ENCODE measurements at places on chromosomes 12 and 14.

DNA sequence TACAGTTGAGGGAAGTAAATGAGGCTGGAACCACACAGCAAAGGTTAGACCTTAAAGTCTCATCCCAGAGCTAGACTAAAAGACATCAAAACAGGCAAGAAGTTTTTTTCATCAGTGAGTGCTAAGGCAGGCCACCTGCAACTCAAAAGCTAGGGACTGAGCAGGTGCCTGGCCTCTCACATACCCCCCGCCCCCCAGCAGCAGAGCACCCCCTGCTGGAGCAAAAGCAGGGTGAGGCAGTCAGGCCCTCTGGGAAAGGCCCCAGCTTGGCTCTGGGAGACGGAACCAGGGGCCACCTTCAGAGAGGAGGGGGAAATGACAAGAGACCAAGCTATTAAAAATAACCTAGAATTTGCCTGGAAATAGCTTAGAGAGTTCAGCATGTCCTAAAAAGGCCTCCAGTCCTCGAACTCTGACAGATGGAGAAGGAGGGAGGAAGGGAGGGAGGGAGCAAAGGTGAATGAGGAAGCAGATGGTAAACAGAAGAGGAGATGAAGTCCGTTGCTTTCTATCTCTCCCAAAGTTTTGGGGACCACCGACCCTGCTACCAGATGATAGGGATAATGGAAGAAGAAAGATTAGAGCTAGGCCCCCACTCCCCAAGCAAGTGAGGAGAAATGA is 1.8 kb downstream of the ITGA7 start:
- peak; percentile 44 for DNase-seq

DNA sequence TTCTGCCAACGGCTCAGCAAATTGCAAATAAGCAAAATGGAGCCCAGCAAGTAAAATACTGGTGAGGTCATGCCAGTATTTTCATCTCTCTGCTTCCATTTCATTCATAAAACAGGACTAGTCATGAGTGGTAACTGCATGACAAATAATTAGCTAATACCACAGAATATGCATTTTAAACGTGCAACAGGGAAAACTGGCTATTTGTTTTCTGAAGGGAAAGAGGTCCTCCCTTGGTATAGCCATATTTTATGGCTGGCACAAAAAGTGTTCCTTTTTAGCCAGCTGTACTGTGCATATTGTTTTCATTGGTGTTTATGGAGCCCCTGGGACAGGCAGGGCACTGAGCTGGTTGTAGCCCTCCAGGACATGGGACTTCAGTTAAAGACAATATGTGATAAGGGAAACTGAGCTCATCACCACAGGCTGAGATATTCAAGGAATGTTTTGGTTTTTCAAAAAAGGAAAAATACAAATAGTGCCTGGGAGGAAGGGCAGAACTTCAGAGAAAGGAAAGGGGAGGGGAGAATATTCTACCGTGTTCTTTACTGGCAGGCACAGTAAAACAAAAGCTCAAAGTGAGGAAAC is 26.1 kb upstream of the FOXN3 start:
- DNase-seq, result no peak

DNA sequence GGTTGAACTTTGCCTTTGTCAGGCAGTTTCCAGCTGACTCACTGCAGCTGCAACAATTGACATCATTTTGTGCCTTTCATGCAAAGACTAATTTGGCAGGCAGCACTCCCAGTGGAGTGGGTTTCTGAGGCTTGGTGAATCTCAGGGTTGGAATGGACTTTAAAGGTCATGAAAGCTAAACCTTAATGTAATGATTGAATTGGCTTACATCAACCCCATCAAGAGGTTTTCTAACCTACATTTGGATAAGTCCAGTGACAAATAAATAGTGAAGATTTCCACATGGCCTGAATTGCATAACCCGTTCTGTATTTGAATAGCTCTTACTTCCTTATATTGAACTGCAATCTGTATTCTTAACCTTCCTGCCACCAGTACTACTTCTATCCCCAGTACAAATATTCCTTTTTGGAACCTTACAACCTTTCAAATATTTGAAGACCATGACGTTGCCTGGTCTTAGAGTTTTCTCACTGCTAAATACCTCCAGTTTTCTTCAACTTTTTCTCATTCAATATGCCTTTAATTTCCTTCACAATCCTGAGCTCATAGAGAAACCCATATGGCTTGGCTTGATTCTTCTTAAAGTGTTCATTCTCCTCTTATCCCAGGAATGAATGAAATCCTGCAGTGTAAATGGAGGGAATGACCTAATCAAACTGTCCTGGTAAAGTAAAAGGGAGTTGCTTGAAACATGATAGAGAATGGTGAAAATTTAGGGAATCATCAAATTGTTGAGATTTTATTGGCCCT is 168.1 kb upstream of the NOVA1 start:
- DNase-seq, result no peak

DNA sequence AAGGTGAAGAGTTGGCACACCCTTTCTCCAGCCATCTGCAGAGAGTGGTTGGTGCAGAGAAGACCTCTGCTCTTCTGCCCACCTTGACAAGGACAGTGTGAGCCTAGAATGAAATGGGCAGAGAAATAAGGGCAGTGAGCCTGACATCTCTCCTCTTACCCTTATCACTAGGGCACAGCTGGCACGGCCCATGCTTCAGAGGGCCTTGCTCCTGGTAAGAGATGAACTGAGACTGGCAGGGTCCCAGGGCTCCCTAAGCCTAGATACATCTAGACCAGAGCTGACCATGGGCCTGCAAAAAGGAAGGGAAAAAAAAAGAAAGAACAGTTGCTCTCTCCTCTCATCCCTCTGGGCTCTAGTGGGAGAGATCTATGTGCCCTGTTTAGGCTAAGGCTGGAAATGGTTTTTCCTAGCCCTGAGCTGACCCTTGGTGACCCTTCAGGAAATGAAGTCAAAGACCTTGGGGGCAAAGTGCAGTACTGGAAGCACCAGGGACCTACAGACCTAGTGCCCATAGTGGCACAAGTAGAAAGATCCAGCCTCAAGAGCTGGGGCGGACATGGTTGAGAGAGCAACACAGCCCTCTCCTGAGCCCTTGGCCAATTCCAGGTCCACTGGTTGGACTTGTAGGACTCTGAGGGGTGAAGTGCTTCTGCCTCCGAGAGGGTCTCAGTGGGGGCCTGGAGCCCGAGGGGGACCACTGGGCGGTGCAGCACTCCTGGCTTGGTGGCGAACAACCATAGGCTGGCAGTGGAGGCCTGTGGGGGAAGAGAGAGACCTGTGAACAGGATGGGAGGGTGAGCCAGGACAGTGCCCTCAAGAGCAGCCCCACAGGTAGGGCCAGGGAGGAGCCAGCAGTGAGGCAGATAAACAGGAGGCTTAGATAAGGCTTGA is 22.0 kb downstream of the PRPF40B start:
- peak; percentile 85 for DNase-seq

GRCh38 chr14:93862265-93862664 is 64.9 kb upstream of the FAM181A start:
- DNase-seq, result no peak

- DNase-seq, result no peak
Measured at GRCh38 chr14:24849471-24849870, 200.5 kb downstream of the STXBP6 start.

- no peak for DNase-seq
Measured at GRCh38 chr12:95386051-95386450, 87.9 kb upstream of the METAP2 start.

DNA sequence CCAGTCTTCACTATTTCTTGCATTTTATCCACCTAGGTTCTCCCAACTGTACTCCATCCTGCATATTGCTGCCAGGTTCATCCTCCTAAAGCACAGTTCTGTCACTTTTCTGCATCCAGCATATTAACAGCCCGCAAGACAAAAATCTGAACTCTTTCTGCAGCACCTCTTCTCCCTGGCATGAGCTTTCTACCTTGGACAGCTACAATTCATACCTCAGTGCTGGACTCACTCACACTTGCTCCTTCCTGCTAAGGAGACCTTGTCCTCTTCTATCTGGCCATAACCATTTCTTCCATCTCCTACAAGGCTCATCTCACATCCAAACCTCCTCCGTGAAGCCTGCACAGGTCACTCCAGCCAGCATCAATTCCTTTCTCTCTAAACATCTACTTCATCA is 170.1 kb upstream of the GRIP1 start:
- DNase-seq, result no peak

DNA sequence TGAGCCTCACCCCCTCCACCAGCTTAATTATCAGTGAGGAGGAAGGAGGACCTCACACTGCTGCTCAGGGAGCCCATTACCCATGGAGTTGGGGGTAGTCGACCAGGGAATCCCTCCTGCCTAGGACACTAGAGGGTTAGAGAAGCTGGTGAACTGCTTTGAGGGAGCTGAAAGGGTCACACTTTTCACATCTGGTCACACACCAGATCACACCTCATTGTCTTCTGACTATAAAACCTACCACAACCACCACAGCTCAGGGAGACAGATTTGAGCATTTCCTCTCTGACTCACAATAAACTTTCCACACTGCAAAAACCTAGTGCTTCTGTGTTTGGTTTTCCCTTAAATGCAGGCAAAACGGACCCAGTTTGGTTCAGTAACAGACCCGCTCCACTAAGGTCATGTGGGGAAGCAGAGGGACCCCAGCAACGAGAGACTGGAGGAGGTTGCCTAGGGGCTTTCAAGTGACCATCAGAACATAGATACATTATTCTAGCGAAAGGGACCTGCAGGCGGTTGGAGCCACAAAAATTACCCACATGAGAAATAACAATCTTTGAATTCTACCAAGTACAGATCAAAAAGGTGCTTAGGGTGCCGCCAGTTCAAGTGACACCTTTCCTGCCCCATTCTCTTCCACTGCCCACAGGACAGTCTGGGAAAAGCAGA is 151.4 kb upstream of the AVPR1A start:
- DNase-seq, result peak; percentile 20

DNA sequence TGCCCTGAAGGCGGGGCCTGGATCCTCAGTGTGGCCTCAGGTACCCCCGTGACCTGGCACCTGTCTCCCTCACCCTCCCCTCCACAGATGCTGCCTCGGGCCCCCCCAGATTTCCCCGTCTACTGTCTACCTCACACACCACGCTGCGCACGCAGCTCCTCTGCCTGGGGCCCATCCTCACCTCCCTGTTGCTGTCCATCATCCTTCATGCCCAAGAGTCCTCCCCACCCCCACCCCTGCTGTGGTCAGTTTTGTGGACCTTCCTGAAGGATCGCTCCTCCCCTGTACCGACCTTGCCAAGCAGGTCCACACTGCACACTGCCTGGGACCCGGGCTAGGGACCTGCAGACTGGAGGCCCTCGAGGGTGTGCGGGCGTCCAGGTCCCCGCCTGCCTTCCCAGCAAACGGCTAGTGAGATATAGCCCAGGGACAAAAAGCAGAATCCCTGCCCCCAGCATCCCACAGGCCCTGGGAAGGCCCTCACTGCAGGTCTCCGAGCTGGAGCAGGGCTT is 197.4 kb upstream of the DIO3 start:
- DNase-seq, result no peak

DNA sequence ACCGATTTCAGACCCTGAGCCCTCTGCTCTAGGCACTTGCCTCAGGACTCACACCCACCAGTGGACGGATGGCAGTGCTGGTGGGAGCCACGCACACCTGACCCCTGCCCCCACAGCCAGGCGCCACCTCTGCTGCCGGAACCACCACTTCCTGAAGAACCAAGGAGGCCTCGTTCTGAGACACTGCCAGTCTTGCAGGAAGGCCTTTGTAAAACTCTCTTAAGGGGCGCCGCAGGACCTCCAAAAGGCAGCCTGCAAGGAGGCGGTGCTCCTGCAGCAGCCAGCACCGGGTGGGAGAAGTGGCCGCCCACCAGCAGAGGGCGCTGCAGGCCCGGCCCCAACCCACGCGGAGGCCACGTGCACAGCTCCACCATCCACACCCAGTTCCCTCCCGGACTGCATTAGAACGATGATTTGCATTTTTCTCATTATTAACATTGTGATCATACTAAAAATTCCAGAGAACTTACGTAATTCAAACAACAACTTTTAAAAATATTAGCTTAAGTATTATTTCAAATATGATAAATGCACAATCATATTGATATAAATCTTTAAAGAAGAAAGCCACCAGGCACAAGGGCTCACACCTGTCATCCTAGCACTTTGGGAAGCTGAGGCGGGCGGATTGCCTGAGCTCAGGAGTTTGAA is 12.8 kb downstream of the STX2 start:
- DNase-seq, result peak; percentile 82

- peak; percentile 54 for DNase-seq
Measured at GRCh38 chr12:42143452-42144157, 1.1 kb downstream of the GXYLT1 start.

DNA sequence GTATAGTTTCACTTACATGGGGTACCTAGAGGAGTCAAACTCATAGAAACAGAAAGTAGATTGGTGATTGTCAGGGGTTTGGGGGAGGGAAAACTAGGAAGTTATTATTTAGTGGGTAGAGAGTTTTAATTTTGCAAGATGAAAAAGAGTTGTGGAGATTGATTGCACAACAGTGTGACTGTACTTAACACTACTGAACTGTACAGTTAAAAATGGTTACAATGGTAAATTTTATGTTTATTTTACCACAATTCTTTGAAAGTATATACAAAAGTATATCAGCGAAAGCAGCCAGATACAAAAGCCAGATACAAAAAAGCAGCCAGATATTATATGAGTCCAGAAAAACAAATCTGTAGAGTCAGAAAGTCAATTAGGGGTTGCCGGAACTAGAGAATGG is 247.6 kb downstream of the IPO8 start:
- no peak for DNase-seq

DNA sequence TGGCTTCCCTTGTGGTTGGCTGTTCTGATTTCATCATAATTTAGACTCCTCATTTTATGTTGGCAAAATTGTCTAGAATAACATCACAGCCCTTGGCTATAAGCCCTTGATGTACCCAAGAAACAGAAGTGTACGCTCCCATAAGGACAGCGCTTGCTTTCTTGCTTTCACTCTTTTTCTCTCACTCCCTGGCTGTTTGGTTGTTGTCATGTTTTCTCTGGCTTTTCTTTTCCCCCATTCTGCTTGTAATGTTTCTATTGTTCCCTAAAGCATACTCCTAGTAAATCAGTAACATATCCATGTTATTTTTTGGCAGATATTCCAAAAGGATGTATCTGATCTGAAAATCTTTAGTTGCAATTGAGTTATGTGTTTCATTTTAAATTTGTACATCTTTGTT is 530.5 kb downstream of the NOVA1 start:
- no peak for DNase-seq

DNA sequence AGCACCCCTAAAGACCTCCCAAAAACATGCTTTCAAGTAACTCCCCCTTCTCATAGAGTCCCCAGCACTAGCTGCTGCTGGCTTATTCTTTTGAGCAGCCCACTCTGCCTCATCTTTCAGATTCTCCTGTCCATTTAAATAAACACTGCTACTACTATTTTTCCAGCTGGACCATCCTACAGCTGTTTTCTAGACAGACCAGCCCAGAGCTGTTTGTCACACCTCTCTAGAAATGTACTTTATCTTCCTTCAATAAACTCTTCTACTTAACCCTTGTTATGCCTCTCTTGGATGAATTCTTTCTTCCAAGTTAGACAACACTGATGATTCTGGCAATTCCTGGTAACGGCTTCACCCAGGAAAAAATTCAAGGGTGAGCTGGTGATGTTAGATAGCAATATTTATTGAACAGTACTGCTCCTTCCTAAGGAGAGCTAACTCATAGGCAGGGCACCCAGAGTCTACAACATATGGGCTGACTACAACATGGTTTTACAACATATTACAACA is 995.7 kb downstream of the LRFN5 start:
- DNase-seq, result no peak

Data from hematopoietic multipotent progenitor cell treated with erythropoietin and hydrocortisone succinate and interleukin-3 and kit ligand, for 4 days (in vitro differentiated cells).